ENCODE measurements at places on chromosomes 2 and 18.

DNA sequence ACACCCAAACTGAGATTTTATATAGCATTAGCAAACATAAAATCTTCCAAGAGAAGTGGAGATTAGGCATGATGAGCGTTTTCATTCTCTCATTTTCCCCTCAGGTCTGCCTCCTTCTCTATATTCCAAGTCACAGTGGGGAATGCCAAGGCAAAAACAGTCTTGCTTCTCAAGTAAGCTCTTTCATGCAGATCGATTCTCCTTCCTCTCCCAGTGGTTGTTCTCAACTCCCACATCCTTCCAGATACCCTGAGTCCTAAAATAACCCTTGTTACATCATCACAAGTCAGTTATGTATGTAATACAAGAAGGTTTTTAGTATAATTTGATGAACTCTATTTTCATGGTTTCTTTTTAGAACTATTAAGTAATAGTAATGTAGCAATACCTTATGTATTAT is 150.6 kb downstream of the TXNL1 start:
- DNase-seq = no peak

GRCh38 chr2:239684996-239685395 is 284.2 kb upstream of the HDAC4 start:
- DNase-seq = no peak

GRCh38 chr2:110819711-110820110 is 87.3 kb downstream of the ACOXL start:
- DNase-seq = no peak

GRCh38 chr2:162243294-162243693 is at the start of gene FAP:
Gene FAP, minus strand, starts transcription at chr2:162243445. Its CDS starts 118 bp downstream, at chr2:162243327.
- no peak for DNase-seq

- DNase-seq = no peak
These were observed 132.7 kb upstream of the DAPL1 start for GRCh38 chr2:158662421-158662820.

GRCh38 chr18:2956056-2956455 is 56.9 kb downstream of the LPIN2 start:
- no peak for DNase-seq

DNA sequence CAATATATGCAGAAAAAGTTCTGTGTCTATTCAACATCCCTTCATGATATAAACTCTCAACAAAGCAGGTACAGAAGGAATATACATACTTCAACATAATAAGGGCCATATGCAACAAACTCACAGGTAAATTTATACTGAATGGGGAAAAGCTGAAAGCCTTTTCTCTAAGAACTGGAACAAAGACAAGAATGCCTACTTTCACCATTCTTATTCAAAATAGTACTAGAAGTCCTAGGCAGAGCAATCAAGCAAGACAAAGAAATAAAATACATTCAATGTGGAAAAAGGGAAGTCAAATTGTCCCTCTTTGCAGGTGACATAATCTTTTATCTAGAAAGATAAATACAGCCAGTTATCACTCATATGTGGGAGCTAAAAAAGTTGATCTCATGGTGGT is 116.3 kb downstream of the ACVR1 start:
- no peak for DNase-seq

DNA sequence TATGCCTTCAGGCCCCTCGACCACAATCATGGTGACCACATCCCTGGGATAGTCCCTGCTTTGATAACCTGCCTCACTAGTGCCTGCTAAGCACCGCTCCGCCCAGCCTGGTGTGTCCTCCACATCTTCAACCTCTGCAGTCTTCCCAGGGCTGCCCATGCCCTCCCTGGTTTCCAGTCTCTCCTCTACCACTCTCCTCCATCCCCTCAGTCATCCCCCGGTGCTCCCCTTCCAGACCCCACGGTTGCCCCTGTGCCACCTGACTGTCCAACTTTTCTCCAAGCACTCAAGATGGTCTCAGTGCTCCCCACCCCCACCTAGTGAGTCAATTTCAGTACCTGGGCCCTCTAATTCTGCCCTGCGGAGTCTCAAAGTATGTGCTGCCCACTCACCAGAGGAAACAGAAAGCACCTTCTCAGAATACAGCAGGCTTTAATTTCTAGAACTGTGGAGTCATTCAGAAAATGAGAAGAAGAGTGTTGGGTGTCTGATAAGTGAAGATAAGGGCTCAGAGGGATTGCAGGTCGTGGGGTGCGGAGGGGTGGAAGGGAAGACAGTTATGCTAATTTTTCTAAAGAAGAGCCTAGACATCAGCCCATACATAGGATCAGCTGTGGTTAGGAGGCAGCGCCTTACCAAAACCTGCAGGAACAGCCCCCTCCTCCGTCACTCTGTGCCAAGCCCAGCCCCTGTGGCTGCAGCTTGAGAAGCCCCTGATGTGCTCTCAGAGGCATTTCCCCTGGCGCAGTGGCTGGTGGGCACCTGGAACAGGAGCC is 53.6 kb upstream of the CAB39 start:
- DNase-seq = peak; percentile 71

DNA sequence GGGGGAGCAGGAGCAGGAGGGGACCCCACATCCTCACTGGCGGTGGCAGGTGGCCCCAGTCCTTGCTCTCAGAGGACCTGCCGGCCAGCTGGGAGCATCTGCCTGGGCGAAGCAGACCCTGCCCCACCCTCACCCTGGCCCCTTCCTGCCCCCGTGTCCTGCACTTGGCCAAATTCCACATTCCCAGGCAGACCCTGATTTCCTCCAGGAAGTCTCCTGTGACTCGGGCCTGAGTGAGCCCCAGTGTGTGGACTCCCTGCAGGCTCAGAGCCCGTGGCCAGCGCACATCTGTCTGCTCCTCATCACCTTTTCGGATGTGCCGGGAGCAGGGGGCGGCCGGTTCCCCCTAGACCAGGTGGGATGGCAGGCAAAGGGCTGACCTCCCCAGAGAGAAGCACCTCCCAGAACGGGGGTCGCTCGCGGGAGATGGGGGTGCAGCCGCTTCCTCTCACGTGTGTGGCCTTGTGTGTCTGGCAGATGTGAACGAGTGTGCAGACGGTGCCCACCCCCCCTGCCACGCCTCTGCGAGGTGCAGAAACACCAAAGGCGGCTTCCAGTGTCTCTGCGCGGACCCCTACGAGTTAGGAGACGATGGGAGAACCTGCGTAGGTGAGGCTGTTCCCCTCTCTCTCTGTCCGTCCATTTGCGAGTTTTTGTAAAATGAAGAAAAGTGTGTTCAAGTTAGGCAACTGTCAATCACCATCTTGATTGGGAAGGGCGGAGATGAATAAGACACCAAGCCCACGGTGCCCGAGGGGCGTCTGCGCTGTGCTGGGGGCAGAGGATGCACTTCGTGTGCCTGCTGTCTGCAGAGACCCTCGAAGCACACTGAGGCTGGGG is 90.4 kb downstream of the TPO start:
- no peak for DNase-seq

GRCh38 chr18:23068570-23069310 is 66.5 kb upstream of the CABLES1 start:
- DNase-seq = no peak

DNA sequence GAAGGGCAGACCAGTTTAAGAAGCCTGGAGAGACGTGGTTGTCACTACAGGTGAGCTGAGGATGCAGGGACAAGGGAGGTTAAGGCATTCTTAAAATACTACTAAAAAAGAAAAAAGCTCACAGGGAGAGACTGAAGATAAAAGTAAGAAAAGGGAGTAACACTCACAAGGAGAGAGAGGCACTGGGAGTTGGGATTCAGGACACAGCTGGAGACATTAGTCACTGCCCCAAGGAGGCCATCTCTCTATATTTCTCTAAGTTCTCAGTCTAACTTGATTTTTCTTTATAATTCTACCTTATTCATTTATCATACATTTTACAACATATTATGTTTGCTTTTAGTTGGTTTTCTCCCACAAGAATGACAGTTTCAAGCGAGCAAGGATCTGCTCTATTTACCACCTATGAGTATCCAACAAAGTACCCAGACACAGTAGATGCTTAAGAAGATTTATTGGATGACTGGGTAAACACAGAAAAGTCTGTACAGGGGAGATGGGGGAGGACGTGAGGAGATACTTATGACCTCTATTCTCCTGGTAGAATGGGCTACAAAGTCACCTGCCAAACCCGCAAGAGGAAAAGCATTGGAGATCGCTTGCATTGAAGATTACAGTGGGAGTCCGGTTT is 2.2 kb downstream of the SERPINE2 start:
- no peak for DNase-seq

GRCh38 chr2:178479758-178480226 is 465 bp upstream of the PLEKHA3 start:
- DNase-seq = no peak

DNA sequence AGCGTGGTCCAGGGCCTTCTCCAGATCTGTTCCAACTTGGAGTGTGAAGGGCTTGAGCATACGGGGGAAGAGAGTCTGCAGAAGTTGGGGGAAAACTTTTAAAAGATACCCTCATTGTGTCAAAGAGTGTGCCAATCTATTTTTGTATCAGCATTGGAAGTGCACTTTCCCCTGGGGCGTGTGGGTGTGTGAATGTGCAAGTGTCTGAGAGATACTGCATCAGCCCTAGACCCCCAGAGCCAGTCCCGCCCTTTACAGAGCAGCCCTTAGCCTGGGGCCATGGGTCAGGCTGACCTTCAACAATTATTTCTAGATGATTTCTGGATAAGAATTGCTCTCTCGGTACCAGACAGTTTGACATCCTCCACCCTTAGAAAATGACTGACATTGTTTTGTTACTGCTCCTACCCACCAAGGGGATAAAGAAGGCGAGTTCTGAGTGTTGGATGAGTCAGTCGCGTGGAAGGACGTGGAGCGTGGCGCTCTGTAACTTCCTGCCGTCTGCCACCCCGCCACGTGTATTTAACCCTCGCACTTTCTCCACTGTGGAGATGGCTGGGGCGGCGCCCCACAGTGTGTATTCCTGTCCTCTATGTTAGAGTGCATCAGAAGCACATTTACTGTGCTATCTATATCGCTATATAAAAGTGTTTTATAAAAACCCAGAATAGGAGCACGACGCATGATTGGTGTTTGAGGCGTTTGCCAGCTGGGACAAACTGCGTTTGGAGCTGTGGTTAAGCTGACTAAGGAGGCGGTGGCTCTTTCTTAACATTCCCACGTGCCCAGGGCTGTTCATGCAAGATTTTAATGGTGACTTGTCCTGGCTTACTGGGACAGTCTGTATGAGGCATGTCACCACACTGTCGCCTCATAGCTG is 122.6 kb downstream of the CABLES1 start:
- no peak for DNase-seq

- DNase-seq = no peak
These were observed 251.4 kb upstream of the ZEB2 start for GRCh38 chr2:144771348-144771747.

DNA sequence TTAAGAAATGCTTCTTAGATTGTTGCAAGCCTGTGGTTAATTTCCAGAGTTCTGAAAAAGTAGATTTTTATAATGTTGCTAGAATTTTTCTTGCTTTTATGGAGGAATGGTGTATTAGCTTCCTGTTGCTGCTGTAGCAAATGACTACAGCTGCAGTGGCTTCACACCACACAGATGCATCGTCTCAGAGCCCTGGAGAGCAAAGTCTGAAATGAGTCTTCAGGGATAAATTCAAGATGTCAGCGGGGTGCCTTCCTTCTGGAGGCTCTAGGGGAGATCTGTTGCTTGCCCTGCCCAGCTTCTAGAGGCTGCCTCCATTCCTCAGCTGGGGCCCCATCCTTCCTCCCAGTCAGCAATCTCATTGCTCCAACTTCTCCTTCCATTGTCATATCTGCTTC is 187.8 kb downstream of the ZNF516 start:
- DNase-seq = no peak

DNA sequence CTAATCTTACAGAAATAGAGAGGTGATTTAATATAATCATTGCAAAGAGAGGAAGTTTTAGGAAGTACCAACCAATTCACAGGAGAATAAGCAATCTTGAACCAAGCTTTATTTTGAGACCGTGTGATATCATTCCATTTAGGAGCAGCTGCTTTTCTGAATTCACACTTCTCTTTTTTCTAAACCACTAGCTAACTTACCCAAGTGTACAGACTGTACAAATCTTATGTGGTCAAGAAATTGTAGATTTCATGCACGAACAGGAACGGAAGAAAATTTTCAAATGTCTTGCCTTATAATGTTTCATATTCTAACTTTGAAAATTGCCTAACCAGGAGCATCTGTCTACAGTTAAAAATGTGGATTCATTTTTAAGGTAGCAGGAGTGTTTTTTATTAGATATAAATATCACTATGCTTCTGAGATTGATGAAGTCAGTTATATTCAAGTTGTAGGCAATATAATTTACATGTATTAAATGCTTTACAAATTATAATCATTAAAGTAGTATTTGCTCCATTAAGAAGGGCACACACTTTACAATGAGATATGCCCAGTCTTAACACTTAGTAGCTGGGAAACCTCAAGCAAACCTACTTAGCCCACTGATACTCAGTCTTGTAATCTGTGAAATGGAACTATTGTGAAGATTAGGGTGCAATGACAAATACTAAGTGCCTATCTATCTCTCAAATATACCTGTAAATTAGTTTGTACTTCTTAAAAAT is 302.2 kb upstream of the STON1 start:
- no peak for DNase-seq

DNA sequence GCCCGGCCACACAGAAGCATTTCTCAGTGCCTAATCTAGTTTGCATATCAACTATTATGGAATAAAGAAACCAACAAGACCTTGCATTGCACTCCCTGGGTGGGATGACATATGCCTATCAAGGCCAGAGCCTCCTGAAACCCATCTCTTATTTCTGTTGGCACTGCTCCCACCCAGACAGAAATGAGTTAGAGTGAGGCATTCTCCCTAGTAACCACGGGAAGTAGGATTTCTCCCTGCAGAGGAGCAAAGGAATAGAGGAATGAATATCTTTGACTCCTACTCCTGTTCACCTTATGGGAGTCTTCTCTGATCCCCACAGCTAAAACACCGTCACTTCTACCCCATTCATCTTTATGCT is 24.2 kb upstream of the SCYGR1 start:
- DNase-seq = no peak

DNA sequence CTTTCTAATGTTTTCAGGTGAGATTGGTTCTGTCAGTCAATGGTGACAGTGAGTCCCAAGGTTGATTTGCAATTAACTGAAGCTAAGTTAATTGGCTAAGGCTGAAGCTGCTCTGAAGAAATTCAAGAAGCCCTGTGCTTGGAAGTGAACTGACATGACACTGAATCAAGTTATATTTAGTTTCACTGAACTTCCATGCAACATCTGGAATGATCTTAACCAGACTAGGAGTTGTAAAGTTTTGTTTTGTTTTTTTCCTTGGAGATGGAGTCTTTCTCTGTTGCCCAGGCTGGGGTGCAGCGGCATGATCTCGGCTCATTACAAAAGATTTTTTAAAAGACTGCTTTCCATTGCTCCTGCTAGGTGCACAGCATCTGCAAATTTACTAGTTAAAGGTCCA is 11.4 kb downstream of the SERPINB5 start:
- no peak for DNase-seq

DNA sequence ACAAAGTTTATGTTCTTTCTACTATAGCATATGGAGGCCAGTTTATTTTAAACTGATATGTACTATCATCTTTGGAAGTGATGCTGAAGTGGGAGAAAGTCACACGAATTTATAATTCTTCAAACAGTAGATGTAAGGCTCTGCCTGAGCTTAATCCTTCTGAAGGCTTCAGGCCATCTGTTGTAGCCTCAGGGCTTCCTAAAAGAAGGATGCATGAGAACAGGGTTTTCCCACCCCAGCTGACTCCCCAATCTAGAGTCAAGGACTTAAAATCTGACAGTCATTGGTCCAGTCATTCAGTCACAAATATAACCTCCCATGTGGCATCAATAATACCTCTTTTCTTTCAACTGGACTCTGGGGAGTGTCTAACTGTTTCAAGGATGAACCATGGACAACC is 330.5 kb downstream of the KCNS3 start:
- no peak for DNase-seq

GRCh38 chr2:239312081-239312511 is 88.7 kb downstream of the HDAC4 start:
- no peak for DNase-seq

GRCh38 chr2:112749755-112750559 is 14.5 kb downstream of the CKAP2L start:
- peak; percentile 76 for DNase-seq

All from activated T-cell treated with anti-CD3 and anti-CD28 coated beads for 48 hours (primary cell).